Activated T-helper 17 cell treated with anti-CD3 and anti-CD28 coated beads, Interleukin-2, amount 50 U/mL, for 72 hours (primary cell): ENCODE measurements at places on chromosomes 7 and 10.

DNA sequence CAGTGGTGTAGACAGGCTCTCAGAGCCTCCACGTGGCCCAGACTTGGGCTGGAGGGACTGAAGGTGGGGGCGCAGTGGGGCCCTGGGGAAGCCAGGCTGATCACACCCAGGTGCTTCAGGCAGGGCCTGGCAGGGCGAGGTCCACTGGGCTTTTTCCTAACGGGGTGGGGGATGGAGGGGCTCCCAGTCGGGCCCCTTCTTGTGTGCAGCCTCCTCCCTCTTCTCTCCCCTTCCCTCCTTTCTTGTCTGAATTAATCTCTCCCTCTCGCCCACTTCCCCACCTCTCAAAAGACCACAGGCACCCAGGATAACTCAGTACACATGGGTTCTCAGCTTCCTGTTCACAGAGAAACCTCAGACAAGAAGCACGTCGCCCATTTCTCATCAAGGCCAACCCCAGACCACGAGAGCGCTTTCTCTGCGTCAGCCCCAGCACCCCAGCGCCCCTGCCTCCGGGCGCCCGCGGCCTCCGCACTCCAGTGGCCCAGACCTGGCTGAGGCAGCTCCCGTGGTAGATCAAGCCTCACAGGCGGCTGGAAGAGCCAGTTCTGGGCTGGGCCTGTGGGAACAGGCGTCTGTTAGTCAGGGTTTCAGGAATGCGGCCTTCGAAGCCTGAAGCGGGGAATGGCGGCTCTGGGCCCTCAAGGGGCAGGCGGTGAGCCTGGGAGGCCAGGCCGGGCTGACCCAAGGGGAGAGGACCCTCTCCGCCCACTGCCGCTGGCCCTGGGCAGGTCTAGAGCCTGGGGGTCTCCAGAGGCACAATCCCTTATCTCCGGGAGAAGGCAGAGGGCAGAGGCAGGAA, 50.6 kb downstream of the PWWP2B start:
- no peaks in the 10 kb centered on the region for H3K27me3 ChIP-seq
- H3K27ac ChIP-seq: peak overlapping the region; percentile 93
- no peaks in the 10 kb centered on the region for H3K36me3 ChIP-seq

- H3K4me3 ChIP-seq: no peak overlapping the region
- no peak overlapping the region for H3K27ac ChIP-seq
- peaks cover 50% of the 10 kb centered on the region for H3K36me3 ChIP-seq
- ATAC-seq: no peak
Observed at GRCh38 chr10:31528831-31529230, 209.8 kb downstream of the ZEB1 start.

DNA sequence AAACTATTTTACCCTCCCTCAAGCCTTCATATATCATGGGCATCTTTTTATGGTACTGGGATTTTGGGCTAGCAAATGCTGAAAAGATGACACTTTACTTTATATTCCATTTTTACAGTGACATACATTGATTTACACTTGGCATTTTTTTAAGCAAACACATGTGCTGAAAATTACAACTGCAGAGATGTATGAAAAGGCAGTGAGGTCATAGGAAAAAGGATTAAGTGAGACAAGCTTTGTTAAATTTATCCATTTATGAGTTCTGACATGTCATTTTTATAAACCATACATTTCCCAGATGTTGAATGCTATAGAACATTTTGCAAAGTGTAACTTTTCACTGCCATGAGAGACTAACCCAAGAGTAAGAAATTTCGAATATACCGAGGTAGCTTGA, 68.8 kb upstream of the RSU1 start:
- no peak for ATAC-seq
- H3K4me3 ChIP-seq: no peak overlapping the region
- no peaks in the 10 kb centered on the region for H3K36me3 ChIP-seq
- no peaks in the 10 kb centered on the region for H3K27me3 ChIP-seq
- H3K27ac ChIP-seq: no peak overlapping the region
- H3K4me1 ChIP-seq: no peaks in the 10 kb centered on the region

DNA sequence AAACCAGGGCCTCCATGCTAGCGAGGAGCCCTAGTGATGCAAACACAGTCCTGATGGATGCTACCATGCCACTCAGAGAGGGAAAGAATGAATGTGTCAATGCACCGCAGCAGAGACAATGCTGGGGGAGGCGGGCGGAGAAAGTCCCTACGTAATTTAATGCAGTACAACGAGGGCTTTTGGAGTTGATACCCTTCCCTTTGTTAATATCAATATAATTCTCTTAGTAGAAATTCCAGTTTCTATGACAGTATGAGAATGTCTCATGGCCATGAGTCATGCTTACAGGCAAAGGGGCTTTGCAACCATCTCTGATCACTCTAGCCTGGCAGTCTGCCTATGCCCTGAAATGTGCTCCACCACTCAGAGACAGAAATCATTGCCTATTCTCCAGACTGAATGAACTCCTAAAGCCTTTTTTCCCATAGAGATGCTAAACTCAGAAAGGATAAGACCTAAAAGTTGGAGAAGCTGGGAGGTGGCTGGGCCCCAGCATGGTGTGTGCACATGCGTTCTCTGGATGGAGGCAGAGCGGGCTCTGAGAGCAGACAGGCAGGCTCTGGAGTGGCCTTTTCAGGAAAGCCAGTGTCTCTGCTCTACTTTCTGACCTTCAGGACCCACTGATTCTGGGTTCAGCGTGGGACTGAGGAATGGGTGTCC, 20.3 kb upstream of the GIMAP2 start:
- peak overlapping the region; percentile 85 for H3K27ac ChIP-seq
- no peaks in the 10 kb centered on the region for H3K27me3 ChIP-seq
- no peaks in the 10 kb centered on the region for H3K36me3 ChIP-seq
- H3K4me3 ChIP-seq: peak overlapping the region; percentile 63
- H3K4me1 ChIP-seq: peaks cover 61% of the 10 kb centered on the region
